ENCODE measurements at places on chromosomes 4 and X.

DNA sequence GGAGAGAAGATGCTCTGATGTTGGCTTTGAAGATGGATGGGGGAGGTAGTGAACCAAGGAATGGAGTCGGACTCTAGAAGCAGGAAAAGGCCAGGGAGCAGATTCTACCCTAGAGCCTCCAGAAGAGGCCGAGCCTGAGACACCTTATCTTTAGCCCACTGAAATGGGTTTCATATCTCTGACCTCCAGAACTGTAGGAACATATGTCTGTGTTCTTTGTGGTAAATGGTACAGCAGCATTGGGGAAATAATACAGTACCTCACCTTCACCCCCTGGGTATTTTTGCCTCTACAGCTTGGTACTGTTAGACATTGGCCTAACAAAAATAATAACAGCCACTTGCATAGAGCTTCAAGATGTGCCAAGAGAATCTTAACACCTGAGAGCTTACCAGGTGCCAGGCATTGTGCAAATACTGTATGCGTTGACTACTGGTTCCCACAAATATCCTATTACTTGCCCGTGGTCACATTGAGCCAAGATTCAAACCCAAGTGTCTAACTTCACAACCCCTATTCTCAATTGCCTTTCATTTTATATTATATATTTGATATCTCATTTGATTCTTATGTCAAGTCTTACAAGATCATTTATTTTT, 57.0 kb upstream of the PGM2 start:
- DNase-seq: no peak

GRCh38 chr4:147480891-147481576, at the start of gene EDNRA:
Gene EDNRA, plus strand, starts transcription at chr4:147481097. Its CDS starts 4,585 bp downstream, at chr4:147485682.
- DNase-seq: no peak

DNA sequence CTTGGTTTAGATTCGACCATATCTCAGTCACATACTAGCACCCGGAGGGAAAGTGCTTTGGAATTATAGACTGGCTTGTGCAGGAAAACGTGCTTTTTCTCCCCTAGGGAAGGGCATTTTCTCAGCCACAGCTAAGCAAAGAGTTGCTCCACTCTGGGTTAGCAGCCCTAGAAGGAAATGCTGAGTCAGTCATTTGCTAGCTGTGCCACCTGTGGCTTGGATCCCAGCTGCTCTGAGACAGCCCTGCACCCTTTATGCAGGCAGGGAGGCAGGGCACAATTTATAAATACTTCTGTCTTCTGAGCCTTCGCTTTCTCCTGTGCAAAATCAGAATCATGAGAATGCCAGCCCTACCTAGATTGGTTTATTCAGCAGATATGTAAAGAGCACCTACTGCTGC, 1.3 kb upstream of the USP51 start:
- no peak for DNase-seq

- no peak for DNase-seq
These were observed 68.8 kb downstream of the SPRY1 start for GRCh38 chr4:123465416-123465815.

GRCh38 chrX:109626637-109627036, 1.7 kb upstream of the KCNE5 start:
- DNase-seq: no peak

GRCh38 chrX:15014281-15014680, 141.1 kb downstream of the MOSPD2 start:
- DNase-seq: no peak

- no peak for DNase-seq
These were observed 36.1 kb upstream of the TLR2 start for GRCh38 chr4:153647975-153648374.

Data from cerebellar nuclear complex (tissue), 1 donor.